Activated T-cell treated with anti-CD3 and anti-CD28 coated beads, Interleukin-2, amount 50 U/mL, for 1 hour (primary cell): ENCODE measurements at places on chromosomes 2 and 18.

- DNase-seq, result no peak
Measured at GRCh38 chr2:104658144-104658835, 195.6 kb upstream of the POU3F3 start.

- no peak for DNase-seq
Measured at GRCh38 chr2:86274265-86274917, 63.0 kb downstream of the REEP1 start.

DNA sequence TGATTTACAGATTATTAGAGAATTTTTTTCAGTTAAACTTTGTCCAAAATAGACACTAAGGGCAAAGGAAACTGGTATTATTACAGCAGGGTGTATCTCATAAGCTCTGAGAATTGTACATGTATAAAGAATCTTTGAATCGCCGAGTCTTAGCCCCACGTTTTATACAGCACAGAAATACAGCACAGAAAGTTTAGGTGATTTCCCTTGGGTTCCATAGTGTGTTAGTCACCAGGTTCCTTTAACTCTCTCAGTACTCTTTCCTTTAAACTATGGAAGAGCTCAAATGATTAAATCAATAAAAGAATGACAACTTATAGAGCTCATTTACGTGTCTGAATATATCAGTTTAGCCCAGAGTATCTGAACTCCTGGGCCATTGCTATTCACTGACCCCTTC, 256.8 kb downstream of the NEDD4L start:
- no peak for DNase-seq

DNA sequence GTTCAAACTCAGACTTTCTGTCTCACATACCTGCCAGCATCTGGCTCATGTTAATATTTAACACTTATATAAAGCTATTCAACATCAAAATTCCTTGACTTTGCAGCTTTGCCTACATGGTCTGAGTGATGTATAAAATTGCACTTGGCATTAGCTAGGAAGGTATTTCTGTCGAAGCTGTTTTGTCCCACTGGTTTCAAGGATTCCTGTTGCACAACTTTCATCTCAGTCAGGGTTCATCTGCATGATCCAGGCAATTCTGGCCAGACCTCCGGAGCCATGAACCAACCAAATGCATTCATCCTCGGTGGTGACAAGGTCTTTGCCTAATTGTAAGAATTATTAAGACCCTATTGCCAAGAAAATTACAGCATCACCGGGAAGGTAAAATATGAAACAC, 185.4 kb downstream of the ZEB2 start:
- DNase-seq, result no peak

DNA sequence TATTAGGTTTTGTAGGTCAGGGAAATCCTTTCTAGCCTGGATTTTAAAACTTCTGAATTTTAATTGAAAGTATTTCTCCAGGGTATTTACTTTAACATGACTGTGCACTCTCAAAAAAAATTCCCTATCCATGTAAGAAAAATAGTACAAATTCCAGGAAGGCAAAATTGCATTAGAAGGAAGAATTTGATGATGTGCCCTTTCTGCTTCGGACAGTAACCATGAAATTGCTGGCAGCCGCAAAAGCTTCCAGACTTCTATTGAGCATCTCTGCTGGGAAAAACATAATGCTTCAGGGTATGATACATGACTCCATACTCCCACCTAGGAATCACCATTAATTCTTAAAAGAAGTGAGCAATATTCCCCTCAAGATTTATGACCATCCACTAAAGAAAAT, 17.2 kb upstream of the KLF7 start:
- DNase-seq, result no peak

DNA sequence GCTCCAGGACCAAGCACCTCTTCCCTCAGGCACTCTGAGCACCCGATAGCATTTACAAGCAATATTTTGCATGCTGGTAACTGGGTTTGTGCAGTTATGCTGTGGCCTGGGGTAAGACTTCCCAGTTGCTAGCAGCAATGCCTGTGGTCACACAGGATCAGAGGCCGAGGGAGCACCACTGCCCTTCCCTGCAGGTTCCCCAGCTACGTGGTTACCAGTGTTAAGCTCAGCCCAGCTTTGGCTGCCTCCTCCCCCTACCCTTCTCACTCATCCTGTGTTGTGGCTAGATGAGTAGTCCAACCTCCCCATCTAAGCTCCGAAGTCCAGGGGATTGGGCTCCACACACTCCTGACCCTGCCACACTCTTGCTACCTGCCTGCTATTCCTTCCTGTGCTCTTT, 141.1 kb downstream of the CELF4 start:
- no peak for DNase-seq

- no peak for DNase-seq
Measured at GRCh38 chr2:239257511-239257937, 143.3 kb downstream of the HDAC4 start.

DNA sequence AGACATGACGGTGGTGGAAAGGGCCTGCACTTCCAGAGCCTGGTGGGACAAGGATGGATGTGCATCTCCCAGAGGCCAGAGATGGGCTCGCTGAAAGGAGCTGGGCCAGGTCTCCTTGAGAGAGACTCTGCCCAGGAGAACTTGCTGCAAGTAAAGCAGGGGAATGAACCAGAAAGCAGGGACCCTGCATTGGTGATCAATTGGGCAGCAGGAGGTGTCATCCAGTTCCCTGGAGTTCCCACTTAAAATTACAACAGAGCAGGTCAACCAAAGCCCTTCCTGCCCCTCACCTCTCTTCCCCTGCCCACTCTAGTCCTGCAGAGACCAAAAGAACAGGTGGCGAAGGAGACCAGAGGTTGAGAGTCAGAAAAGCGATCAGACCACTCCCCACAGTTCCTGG, 69.7 kb upstream of the CAB39 start:
- DNase-seq, result no peak

DNA sequence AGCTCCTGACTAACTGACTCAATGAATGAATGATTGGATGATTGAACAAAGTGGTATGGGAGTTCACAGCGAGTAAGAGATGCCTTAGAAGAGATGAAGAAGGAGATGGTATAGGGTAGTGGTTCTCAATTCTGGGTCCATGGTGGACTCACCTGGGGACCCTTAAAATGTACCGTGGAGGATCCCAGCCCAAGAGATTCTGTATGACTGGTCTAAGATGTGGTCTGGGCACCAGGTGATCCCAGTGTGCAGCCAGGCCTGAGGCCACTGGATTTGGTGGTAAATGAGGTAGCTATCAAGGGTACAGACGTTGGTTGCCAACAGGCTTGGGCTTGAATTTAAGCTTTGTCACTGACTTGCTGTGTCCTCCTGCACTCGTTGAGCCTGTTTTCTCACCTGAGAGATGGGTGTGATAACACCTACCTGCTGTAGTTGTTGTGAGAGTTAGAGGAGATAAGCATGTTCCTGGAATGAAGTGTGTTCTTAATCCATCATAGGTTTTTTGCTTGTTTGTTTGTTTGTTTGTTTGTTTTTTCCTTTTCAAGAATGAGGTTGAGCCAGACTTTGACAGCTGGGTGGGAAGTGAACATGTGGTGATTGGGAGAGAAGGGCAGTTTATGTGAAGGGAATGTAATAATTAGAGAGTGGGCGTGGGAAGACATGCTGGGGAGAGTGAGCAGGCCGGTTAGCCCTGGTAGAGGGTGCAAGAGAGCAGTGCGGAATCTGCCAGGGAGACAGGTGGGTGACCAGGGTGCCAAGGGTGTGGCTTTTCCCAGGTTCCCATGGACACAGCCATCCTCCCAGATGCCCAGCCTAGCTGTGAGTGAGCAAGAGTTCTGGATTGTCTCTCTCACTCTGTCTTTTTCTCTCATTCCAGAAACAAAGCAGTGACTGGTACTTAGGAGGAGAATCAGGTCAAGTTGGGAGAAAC, 31.4 kb upstream of the IL1B start:
- DNase-seq, result no peak

DNA sequence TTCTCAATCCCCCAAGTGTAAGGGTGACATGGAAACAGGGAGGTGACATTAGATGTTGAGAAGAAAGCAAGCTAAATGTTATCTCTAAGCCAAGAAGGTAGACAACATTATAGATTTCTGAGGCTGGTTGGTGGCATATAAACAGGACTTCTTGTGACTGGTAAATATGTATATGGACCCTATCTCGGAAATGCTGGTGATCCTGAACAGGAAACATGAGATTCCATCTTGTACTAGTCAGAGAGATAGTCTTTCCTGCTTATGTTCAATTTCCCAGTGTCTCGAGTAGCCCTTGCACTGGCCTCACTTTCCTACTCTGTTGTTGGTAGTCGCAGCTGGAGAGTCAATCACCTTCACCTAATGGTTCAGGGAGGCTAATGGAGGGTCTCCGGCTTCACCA, 26.8 kb downstream of the MOGAT1 start:
- DNase-seq, result no peak

DNA sequence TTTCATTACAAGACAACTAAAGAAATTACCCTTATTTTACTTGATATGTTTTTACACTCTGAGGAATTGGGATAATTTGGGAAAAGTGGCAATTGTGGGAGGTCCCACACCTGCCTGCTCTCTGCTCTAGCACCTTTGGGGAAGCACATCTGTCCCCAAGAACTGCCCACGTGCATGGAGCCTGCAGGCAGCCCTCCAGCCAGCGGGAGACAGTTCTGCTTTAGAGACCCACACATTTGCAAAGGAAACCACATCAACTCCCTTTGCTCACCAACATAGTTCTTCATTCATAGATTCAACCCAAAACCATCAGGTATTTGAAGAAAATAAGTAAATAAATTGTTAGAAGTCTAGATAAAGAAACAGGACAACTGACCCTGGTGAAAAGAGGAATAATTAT, 239.9 kb upstream of the ID2 start:
- DNase-seq, result no peak

GRCh38 chr2:42086500-42086953, 38.7 kb downstream of the PKDCC start:
- peak; percentile 35 for DNase-seq

DNA sequence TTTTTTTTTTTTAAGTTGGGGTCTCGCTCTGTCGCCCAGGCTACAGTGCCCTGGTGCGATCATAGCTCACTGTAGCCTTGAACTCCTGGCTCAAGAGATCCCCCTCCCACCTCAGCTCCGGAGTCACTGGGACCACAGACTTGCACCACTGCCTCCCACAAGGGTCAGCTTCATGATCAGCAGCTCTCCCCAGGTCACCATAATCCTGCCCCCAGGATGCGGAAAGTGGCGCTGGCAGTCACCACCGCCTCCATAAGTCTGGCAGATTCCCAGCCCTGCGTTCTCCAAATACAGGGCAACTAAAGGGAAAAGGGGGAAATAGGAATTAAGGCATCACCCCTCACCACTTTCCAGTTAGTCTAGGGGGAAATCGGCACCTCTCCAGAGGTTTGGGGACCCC, 5.2 kb upstream of the ARID5A start:
- no peak for DNase-seq

- DNase-seq, result no peak
Measured at GRCh38 chr18:57230861-57231585, 84.1 kb downstream of the BOD1L2 start.

DNA sequence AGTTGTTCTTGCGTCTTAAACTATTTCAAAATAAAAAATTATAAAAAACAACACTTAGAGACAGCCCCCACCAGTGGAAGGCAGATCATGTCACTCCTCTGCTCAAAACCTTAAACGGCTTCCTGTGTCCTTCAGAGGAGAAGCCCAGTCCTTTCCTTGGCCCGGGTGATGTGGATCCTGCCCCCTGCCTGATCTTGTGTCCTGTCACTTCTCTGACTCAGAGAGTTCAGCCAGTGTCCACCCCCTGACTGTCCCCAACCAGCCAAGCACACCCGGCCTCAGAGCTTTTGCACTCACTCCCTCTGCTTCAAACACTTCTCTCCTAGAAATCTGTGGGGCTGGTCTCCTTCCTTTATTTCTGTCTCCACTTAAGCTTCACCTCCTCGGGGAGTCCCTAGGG, 35.4 kb downstream of the TOGARAM2 start:
- DNase-seq, result no peak

DNA sequence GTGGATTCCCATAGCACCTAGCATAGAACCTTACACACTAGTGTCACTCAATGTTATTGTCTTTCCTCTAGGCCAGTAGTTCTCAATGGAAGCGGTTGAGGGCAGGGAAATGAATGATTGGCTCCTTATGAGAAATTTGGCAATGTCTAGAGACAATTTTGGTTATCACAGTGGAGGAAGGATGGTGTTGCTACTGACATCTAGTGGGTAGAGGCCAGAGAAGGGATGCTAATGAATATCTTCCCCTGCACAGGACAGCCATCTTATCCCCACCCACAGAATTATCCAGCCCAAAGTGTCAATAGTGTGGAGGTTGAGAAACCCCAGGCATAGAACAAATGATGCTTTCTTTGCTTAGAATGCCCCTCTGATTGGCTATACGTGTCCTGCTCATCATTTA, 15.8 kb downstream of the C18orf63 start:
- no peak for DNase-seq

- no peak for DNase-seq
Measured at GRCh38 chr2:30428827-30429461, 18.1 kb upstream of the LCLAT1 start.

GRCh38 chr2:64738026-64738425, 84.3 kb upstream of the SERTAD2 start:
- DNase-seq, result no peak

DNA sequence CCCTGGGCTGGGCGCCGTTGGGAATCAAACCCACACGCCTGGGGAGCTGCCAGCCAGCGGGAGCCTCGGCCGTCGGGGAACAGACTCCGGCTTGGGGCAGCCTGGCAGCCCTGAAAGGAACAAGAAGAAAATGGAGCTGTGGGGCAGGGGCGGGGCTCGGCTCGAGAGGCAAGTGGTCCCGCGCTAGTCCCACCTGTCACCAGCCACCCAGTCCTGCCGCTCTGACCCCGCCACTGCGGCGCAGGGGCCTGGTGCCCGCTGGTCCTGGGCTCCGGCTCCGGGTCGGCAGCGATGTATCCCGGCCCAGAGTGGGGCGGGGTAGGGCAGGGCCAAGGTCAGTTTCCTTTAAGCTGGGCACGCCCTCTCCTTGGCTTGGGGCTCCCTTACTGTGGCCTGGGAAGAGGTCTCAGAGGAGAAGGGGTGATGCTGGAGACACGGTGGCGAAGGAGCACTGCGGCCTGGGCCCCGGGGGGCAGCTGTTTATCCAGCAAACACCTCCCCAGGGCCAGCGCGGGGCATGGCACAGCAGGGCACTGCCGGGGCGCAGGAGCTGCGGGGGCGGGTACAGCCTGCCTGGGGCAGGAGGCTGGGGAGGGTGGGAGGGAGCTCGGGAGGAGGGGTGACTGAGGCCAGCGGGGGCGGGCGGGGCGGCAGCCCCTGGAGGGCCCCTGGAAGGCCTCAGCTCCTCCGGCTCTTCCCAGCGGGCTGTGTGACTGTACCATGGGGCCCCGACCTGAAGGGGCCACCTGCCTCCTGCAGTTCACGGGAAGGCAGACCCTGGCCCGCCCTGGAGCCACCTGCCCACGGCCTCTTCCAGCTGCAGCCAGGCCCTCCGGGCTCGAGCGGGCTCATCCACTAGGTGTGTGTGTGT, 15.6 kb downstream of the ODC1 start:
- no peak for DNase-seq

DNA sequence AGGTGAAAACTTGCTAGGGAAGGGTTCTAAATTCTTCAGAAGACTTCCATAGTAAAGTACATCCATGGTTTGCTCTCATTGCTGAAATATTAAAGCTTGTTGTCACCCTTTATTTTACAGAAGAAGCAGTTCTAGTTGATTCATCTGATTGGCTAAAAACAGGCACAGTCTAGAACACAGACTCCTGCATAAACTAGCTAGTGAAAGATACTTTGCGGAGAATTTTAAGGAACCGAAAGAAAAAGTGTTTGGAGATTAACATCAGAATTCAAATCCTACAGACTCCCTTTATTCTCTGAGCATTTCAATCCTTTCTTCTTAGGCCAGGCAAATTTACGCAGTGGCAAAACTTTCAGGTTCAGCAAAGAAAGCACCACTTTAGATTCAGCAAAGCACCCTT, 1076.5 kb upstream of the ZEB2 start:
- DNase-seq, result no peak
